ENCODE measurements at places on chromosomes 2 and 18.

GRCh38 chr2:151796774-151797173, 31.4 kb downstream of the ARL5A start:
- DNase-seq = no peak

DNA sequence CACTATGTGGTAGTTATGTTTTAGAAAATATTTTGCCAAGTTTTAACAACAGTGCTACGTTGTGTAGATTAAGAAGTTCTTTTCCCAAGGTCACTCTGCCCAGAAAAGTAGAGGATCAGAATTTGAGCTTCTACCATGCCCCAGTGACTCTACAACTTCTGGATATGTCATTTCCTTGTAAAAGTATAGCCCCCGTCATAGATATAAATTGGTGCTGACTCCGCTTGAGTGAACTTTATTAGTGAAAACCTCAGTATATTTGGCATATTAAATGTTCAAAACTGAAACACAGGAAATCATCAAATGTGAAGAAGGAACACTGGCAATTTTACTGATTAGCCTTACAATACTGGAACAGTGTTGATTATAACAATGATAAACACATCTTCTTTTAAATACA, 256.7 kb upstream of the UBE2E3 start:
- no peak for DNase-seq

GRCh38 chr2:126857502-126857901, 41.2 kb upstream of the TEX51 start:
- DNase-seq = no peak

- no peak for DNase-seq
These were observed 52.3 kb downstream of the ARHGAP28 start for GRCh38 chr18:6781796-6782195.
